Mammary epithelial cell (primary cell): ENCODE measurements at places on chromosomes 3 and 15. TPM values are rescaled to one million over a fixed set of nuclear protein-coding genes. Genes with fewer than 3 reads are reported as not detected.

GRCh38 chr15:66778314-66778665 is 76.3 kb downstream of the SMAD6 start:
- no peak for DNase-seq

DNA sequence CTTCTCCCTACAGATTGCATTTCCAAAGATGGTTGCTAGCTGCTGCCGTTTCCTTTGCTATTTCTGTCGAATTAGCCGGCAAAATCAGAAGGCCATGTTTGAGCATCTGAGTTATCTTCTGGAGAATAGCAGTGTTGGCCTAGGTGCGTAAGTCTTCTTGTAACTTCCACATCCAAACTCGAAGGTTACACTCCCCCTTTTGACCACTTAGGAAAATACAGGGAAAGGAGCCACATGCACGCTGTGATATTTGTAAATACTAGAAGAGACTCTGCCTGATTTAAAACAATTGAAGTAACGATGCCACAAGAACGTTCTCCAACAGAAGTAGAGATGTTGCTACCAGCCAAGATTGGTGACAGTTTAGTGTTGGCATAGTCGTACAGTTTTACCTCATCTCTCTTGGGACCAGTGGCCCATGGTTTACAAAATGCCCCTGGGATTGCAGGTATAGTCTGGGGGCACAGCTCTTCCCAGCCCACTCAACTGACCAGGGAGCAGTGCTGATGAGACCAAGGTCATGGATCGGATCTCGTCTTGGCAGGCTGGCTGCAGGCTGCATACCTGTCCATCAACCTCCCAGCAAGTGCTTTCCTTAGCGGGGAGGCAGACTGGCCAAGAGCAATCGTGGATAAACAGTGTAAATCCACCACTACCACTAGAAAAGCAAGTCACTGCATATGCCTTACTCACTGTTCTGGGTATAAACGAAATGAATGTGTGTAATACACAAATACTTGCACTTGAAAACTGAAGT is 268.4 kb upstream of the CHRM5 start:
- DNase-seq: no peak

The CLDN18 gene
- not detected for polyA plus RNA-seq

DNA sequence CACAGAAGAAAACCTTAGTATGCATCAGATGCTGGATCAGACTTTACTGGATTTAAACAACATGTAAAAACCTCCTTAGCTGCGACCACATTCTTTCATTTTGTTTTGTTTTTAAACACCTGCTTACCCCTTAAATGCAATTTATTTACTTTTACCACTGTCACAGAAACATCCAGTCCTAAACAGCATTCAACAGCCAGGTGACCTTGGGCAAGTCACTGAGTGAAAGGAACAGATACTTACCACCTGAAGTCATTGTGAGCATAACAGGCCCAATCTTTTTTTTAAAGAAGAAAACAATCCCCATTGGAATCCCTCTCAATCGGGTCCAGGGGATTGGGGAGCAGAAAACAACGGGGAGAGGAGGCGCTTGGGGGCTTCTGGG is 390 bp downstream of the STARD5 start:
- DNase-seq: no peak

DNA sequence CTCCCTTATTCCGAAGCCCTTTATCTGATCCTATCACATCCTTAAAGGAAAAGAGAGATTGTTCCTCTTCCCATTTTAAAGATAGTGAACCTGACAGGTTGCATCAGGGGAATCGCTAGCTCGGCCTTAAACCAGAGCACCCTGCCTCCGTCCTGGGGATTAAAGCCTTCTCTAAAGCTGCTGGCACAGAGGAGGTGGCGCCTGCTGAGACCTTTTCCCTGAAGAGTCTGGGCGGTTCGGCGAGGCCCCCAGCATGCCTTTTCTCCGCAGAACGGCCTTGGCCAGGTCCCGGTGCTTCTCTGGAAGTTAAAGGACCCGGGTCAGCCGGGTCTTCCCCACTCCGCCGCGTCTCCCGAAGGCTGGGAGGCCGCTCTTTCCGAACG is 593 bp downstream of the FAM219B start:
- DNase-seq: peak; percentile 26

DNA sequence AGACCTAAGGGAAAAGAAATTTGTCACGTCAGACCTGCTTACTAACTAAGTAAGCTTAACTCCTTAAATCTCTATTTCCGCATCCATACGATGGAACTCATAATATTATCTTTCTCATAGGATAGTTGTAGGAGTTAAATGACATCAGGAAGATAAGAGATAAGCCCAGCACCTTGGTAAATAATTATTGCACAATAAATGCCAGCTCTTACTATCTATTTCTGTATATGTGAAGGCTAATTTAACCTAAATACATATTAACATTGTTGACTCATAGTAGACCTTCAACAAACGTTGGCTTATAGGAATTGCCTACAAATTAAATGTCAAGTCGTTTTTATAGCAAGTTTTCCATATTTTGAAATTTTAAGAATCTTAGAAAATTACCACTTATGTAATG is 709.0 kb downstream of the CADM2 start:
- no peak for DNase-seq

The XCR1 gene
- polyA plus RNA-seq: not detected

The IQGAP1 gene
- polyA plus RNA-seq: 131 TPM

The TF gene
- 0.08 TPM for polyA plus RNA-seq

The PLSCR2 gene
- not detected for polyA plus RNA-seq

The CPNE9 gene
- not detected for polyA plus RNA-seq

DNA sequence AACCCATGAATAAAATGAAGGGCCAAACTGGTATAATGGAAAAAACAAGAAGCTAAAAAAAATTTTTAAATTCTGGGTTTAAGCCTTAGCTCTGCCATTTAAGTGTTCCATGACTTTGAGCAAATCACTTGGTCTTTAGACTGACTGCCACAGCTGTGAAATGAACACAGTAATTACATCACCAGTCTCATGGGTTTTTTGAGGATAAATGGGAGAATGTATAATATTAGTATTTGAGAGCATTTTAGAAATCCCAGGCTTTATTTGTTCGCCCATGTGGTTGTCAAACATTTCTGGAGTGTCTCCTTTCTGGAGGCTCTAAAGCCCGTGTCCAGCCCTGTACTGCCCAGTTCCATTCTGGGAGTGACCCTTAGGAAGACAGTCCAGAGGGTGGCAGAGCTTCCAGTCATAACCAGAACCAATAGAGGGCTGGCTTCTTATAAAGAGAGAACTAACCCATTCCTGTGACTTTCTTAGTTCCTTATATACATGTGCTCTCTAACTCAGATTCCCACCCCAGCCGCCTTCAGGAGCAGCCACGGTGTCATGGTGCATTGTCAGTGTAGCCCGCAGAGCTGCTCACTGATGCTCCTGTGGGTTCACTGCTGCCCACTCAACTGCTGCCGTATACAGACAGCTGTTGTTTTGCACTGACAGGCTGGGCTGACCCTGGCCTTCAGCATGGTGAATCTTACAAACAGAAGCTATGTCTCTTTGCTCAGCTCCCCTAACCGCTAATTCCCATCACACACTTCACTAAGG is 44.7 kb downstream of the BOC start:
- no peak for DNase-seq

- DNase-seq: no peak
Measured at GRCh38 chr3:129017484-129017899, 16.4 kb downstream of the EFCC1 start.

The SRGAP3 gene
- polyA plus RNA-seq: 9.2 TPM

The SEMA3G gene
- polyA plus RNA-seq: 0.24 TPM

- DNase-seq: no peak
Measured at GRCh38 chr15:39031596-39031995, 467.0 kb upstream of the RASGRP1 start.

The SLC2A2 gene
- polyA plus RNA-seq: not detected

The CHL1 gene
- not detected for polyA plus RNA-seq

- DNase-seq: no peak
Measured at GRCh38 chr3:181723625-181724191, 12.0 kb downstream of the SOX2 start.

GRCh38 chr3:79954756-79955155 is 187.0 kb upstream of the ROBO1 start:
- peak; percentile 18 for DNase-seq

DNA sequence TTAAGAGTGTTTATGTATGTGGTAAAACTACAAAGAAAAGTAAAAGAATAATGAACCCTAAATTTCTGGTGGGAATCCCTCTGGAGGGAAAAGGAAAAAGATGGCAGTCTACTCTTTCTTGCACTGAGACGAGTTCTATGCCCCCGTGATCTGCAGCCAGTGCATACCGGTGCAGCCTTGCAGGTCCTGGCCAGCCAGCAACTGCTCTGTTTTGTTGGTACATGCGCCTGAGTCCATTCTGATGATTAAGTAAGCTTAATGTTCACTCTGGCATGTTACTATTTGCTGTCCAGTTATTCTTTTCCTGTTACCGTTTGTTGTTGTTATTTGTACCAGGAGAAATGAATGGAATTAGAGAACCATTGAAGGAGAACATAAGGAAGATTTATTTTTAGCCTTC is 95.1 kb upstream of the TMC3 start:
- peak; percentile 71 for DNase-seq

The ACAN gene
- 0.10 TPM for polyA plus RNA-seq

DNA sequence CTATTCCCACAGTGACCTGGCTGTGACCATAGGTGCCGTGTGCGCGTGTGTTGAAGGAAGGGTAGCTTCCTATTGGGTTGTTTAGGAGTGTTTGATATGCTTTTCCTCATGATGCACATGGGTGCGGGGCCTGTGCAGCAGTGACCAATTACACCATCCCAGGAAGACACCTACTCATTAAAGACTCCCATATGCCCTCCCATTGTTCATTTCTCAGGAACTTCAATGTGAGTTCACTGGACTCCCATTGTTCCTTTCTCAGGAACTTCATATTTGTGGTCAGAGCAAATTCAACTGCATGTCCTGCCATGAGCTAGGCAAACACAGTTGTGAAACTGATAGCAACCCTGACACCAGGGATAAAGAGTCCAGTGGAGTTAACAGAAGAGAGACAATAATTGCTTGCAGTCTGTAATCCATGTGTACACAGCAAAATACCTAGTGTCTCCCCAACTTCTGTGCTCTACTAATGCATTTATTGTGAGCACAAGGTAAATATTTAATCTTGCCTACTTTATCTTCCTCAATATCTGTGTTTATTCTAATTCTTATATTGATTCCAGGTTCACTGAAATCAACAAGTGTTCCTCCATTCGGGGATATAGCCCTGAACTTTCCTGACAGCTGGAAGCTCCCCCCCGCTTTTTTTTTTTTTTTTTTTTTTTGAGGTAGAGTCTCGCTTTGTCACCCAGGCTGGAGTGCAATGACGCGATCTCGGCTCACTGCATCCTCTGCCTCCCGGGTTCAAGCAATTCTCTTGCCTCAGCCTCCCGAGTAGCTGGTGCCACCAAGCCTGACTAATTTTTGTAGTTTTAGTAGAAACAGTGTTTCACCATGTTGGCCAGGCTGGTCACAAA is 57.5 kb upstream of the GCNT3 start:
- peak; percentile 97 for DNase-seq

DNA sequence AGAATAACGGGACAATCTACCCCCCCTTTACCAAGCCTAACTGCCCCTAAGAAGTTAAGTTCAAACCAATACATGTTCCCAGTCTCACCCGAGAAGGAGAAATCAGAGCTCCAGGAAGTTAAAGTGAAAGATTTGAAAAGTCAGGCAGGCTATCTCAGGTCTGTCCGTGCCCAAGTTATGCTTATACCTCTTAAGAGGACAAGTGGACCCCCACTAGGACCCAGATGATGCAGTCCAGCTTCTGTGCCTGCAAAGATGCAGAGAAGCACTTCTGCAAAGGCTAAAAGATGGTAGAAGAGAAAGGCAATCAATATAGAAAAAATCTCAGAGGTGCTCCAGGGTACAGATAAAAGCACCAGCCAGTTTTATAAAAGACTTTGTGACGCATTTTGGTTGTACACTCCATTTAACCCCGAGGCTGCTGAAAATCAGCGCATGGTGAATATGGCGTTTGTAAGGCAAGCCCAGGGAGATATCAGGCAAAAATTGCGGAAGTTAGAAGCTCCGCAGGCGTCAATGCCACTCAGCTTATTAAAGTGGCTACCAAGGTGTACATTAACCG is 9.8 kb upstream of the SLC9C1 start:
- DNase-seq: no peak

- peak; percentile 87 for DNase-seq
Measured at GRCh38 chr3:150079029-150079739, 108.5 kb upstream of the PFN2 start.

- peak; percentile 93 for DNase-seq
Measured at GRCh38 chr15:36590838-36591237, 11.4 kb downstream of the CDIN1 start.

- DNase-seq: no peak
Measured at GRCh38 chr15:43509660-43510199, 7.7 kb upstream of the MAP1A start.

DNA sequence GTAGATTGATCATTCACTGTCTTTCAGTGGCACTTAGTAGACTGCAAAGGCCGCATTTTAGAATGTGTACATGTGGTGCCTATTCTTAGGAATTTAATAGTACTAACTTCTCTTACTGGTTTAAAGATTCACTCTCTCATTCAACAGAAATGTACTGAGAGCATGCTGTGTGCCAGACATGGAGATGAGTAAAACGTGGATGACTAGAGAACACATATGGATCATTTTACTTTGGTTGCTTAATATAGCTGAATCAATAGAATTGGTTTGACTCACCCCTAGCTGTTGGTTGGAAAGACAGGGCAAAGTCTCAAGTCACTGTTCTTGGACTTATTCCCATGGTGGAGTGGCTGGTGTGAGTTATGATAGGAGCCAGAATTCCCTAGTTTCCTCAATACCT is 109.1 kb upstream of the TNFAIP8L3 start:
- peak; percentile 65 for DNase-seq

The LRRC31 gene
- not detected for polyA plus RNA-seq

GRCh38 chr3:59877263-59878037 is 827.6 kb upstream of the CFAP20DC start:
- DNase-seq: no peak

GRCh38 chr15:28085489-28086174 is 13.5 kb downstream of the OCA2 start:
- DNase-seq: no peak

The SPINK8 gene
- not detected for polyA plus RNA-seq

DNA sequence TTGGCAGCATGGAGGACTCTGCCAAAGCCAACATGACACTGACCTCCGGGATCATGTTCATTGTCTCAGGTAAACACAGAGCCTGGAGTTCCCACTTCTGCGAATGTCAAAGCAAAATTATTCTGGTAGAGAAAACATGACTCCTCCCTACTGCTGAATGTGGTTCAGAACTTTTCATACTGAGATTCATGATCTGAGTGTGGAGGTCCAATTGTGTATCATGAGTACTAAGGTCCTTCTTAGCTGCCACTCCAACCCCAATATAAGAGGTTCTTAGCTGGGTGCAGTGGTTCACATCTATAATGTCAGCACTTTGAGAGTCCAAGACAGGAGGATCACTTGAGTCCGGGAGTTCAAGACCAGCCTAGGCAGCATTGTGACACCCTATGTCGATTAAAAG is 13.8 kb downstream of the CLDN18 start:
- no peak for DNase-seq

- DNase-seq: no peak
Measured at GRCh38 chr3:9100513-9100894, 137.2 kb upstream of the RAD18 start.

DNA sequence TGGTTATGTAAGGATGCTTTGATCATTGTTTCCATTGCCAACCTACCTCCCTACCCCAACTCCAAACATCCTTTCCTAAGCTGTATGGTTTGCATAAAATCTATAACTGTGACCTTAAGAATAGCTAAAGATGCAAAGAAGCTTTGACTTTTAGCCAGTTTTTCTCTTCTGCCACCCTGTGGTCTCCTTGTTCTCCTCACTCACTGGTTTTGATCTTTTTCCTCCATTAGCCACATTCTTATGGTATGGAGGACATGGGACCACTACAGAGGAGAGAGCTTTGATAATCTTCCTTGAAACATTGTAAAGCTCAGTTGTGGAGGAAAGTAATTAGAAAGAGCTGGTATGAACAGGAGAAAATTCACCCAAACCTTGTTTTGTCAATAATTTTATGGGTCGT is 115.9 kb downstream of the NEK11 start:
- DNase-seq: no peak
